ENCODE measurements at places on chromosomes 13 and 19.

GRCh38 chr13:35549481-35549880 lies 73.0 kb upstream of the MAB21L1 start:
- DNase-seq: no peak

DNA sequence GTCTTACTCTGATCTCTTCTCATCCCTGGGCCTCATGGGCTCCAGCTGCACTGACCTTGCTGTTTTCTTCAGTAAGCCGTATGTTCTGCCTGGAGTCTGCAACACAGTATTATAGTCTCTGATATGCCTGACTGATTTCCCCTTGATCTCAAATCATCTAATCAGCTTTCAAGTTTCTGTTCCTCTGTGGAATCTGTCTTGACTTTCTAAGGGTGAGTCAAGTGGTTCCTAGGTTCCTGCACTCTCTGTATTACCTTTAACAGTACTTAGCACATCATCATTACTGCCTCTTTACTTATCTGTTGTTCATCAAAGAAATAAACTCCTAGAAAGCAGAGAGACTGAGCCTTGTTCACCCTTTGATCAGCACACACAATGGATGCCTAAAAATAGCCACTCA lies 350.7 kb downstream of the LMO7 start:
- no peak for DNase-seq

DNA sequence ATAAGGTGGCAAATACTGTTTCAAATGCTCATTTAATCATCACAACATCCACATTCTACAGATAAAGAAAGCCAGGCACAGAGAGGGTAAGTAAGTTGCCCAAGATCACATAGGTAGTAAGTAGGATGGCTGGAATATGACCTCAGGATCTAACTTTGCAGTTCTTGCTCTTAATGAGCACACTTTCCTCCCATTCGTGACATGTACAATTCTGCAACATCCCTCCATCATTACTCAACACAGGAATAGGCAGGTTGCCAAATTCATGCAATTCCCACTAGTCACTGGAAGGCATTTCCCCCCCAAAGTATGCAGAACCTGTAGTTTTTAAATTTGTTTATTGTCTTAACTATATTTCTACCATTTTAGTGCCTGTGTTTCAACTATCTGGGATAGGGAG lies 109.2 kb downstream of the OLFM4 start:
- DNase-seq: no peak

DNA sequence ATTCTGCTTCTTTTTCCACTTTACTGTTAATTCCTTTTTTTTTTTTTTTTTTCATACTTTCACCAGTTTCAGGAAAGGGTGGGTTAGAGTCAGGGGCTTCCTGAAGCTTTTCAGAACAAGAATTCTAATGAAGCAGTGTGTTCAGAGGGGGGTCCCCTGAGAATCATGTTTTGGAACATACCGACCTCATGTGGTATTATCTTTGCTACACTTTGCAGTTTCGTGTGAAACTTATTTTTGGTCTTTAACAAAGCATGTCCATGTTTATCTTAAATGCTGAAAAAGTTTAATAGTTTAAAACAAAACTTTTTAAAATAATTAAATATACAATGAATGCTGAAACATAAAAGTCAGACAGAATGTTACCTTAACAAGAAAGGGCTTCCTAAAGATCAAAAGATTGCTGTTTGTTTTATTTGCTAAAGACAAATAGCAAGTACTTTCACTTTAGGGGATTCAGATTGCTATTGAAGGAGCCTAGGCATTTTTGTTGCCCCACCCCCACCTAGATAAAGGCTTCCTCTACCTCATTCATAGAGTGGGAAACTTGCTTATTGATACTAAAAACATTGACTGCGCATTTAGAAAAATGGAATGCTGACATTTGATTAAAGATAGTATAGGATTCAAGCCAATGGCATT lies 21.1 kb upstream of the POMP start:
- no peak for DNase-seq

- no peak for DNase-seq
Observed at GRCh38 chr13:24661713-24662112, 18.5 kb upstream of the ATP12A start.

DNA sequence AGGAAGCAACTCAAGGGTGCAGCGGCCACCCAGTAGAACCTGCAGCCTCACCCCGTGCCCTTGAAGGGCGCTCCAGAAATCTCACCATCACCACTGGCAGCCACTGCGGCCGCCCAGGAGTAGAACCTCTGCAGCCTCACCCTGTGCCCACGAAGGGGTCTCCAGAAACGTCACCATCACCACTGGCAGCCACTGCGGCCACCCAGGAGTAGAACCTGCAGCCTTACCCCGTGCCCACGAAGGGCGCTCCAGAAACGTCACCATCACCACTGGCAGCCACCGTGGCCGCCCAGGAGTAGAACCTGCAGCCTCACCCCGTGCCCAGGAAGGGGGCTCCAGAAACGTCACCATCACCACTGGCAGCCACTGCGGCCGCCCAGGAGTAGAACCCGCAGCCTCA lies 336.0 kb downstream of the TEX29 start:
- DNase-seq: no peak

DNA sequence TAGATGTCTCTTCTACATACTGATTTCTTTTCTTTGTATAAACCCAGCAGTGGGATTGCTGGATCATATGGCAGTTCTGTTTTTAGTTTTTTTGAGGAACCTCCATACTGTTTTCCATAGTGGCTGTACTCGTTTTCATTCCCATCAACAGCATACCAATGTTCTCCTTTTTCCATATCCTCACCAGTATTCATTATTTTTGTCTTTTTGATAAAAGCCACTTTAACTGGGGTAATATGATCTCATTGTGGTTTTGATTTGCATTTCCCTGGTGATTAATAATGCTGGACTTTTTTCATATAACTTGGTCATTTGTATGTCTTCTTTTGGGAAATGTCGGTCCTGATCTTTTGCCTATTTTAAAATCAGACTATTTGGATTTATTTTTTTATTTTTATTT lies 108.5 kb downstream of the PAN3 start:
- no peak for DNase-seq

DNA sequence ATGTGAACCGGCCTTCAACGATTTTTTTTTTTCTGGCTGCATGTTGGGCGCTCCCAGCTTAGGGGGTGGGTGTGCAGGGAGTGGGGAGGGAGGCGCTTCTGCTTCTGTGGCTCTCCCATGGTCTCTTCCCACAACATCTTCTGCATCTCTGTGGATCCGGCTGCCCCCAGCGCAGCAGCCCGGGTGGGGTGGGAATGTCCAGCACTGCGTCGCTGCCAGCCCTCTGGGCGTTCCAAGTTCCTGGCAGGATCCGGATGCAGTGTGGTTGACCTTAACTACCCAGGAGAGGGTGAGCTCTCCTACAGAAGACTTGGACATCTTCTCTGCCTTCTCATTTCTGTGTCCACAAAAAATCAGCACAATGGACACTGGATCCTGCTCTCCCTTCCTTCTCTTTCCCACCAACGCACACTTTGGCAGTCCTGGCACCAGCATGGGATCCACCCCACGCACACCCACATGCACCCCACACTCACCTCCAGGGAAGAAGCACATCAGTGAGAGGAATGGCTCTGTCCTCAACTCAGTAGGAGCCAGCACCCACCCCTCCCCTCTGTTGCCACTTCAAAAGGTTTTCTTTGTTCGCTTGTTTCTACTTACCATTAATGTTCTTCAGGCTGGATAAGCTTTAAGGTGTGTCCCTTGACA lies 177.3 kb downstream of the COL4A1 start:
- DNase-seq: no peak

- no peak for DNase-seq
Observed at GRCh38 chr13:99122171-99122570, 78.5 kb upstream of the UBAC2 start.

- DNase-seq: no peak
Observed at GRCh38 chr13:53197424-53197823, 168.8 kb downstream of the OLFM4 start.

Data from stimulated activated CD4-positive, alpha-beta T cell treated with anti-CD3 and anti-CD28 coated beads, Interleukin-12 subunit alpha, Interleukin-12 subunit beta, amount 100 ng/mL, for 24 hours (primary cell).